ENCODE measurements at places on chromosomes 1 and 21.

DNA sequence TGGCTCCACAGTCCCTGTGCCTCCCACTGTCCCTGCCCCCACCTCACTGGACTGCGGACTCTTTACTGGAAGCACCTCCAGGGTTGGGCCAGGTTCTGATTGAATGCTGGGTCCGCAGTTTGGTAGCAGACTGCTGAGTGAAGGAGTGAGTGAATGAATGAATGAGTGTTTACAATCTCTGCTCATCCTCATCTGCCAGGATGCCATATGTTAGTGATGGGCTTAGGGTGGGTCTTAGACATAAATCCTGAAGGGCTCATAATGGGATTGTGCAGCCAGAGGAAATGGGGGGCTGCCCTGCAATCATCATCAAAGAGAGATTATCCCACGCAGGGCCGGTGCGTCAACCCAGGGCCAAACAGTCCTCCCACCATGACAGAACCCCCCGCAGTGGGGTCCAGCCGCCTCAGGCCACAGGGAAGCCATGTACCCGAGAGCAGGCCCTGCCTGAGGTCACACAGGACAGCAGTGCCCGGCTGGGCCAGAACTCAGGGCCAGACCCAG is 26.1 kb downstream of the SLC1A7 start:
- no peak for DNase-seq

DNA sequence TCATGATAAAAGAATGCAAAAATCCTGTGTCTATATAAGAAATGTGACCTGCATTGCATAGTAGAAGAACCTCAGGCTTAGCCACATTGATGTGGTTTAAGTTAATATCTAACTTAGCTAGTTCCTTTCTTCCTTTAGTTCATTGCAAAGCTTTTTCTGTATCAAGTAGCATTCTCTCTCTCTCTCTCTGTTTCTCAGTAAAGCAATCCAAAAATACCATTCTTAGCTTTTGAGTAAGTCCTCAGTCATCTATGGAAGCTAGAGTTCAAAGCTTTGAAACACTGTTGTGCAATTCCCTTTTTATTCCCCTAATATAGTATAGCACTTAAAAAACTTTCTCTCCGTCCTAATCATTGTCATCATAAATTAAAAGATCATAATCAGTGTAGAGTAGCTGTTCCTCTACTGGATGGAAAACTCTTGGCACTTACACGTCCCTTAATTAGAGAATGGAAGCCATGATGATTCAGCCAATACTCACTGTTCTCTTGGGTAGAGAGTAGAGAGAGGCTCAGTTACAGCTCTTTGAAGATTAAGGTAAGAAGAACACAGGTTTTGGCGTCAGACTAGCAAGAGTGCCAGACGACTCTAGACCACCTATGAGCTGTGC is 350.3 kb upstream of the LYPLAL1 start:
- no peak for DNase-seq

- DNase-seq = no peak
Observed at GRCh38 chr1:43300378-43301094, at the start of gene TIE1. TSS of gene TIE1 (plus strand) at chr1:43300982. CDS start at chr1:43301072, 90 bp downstream.

DNA sequence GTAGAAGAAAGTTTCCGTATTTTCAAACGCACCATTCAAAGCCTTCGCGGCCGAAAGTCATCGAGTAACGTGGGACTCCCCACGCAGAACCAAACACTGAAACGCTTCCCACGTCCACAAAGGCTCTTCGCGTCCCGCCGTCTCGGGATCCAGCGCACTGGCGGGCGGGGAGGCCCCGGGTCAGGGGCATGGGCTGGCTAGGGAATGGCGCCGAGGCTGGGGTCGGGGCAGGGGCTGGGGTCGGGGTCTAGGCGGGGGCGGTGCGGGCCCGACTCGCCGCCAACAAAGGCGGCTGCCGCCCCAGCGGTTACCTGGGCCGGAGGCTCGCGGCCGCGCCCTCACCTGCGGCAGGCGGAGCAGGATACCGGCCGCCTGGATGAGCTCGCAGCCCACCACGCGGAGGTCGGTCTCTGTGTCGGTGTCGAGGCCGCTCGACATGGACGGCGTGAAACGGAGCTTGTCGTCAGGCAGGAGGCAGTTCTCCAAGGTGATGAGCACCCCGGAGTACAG is 403 bp downstream of the CCNL2 start:
- DNase-seq = peak; percentile 31

- DNase-seq = no peak
Observed at GRCh38 chr1:234942012-234942332, 186.7 kb downstream of the TOMM20 start.

DNA sequence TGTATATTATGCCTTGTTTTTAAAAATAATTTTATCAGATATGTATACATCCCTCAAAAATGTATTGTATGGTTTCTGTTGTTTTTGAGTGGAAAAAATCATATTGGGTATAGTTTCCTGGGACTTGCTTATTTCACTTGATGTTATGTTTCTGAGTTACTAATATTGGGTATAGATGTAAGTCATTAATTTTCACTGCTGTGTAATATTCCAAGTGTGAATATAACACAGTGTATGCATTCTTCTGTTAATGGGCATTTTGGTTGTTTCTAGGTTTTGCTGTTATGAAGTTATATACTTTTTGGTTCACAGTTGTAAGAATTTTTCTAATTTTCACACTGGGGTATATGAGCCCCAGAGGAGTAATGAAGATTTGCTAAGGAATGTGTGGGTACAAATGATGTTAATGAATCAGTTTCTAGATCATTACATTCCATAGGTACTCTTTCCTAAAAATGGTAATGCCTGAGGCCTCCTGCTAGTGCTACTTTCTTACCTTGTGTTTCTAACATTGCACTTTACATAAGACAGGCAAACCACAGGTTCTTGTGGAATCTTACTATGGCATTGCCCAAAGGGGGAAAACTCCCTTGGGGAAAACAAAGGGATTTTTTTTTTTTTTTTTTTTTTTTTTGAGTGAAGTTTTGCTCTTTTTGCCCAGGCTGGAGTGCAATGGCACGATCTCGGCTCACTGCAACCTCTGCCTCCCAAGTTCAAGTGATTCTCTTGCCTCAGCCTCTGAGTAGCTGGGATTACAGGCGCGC is 3.2 kb downstream of the TTC3 start:
- DNase-seq = no peak
